Dermis microvascular lymphatic vessel endothelial cell (primary cell): ENCODE measurements at places on chromosomes 4 and X.

GRCh38 chrX:107747596-107748161 lies 27.9 kb downstream of the TSC22D3 start:
- no peak for DNase-seq

GRCh38 chrX:153521034-153521433 lies 3.6 kb downstream of the ATP2B3 start:
- DNase-seq = no peak

DNA sequence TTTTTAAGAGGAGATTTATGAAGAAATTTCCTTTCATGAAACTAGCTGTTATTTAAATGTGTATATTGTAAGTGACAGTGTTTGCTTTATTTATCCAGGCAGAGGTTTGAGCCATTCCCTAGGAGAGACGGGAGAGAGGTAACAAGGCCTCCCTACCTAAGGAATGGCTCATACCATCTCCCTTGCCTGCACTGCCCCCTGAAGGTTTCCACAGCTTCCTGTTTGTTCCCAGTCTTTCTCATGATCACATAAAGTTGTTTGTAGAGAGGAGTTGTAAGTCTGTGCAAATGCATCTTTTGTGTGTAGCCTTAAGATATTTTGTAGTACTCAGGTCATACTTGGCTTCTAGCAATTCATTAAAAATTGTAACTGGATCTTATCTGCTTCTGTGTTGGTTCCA lies 1504.5 kb upstream of the PCDH10 start:
- DNase-seq = no peak

DNA sequence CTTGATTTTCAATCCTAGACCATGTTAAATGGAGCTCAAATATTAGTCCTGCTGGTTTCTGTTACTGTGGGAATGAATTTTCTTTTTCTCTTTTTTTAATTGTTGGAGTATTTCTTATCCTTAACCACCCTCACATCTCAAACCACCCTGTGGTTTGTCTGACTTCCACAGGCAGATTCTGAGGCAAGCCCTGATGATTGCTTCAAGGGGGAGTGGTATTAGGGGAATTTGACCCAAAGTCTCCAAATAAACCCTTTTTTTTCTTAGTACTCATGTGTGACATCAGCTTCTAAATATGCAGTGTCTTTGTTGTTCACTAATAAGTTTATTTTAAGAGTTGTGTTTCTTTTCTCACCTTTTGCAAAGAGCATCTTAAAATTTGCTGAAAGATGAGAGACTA lies 810.3 kb downstream of the IL1RAPL1 start:
- no peak for DNase-seq

DNA sequence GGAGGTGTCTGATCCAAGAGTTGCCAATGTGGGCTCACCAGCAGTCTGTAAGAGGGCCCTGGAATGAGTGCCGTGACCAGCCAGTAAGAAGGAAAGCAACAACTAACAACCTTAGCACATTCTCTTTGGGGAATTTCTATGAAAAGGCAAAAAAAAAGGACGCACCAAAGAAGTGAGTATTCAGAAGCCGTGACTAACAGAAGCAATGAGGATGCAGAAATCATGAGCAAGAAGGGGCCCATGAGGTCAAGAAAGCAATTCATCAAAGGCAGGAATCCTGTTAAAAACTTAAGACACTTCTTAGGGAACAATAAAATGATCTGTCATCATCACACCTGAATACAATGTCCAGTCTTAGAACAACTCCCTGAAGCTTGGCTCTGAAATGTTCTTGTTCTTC lies 260.5 kb downstream of the RAPGEF2 start:
- DNase-seq = no peak

- no peak for DNase-seq
Measured at GRCh38 chrX:123830309-123830708, 29.5 kb upstream of the XIAP start.

DNA sequence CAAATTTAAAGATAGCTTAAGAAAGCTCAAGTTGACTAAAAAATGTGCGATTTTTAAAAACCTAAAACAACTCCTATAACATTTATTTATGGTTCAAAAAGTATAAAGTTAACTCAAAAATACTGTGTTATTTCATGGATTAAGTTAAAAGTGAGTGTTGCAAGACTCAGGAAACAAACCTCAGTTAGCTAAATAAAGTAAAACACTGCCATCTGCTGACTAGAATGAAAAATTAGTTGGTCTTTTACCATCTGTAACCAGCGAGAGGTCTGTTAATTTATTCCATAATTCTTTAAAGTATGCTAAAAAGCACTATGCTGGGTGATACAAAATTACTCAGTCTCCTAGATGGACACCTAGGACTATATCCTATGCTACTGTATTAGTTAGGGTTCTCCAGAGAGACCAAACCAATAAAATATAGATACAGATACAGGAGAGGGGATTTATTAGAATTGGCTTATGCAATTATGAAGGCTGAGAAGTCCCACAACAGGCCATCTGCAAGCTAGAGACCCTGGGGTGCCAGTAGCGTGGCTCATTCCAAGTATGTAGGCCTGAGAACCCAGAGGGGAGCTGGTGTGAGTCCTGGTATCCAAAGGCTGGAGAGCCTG lies 4.9 kb upstream of the WDFY3 start:
- peak; percentile 63 for DNase-seq
